Right ventricle myocardium inferior (tissue), 1 donor: ENCODE measurements at places on chromosomes 2 and 18. TPM values are rescaled to one million over a fixed set of nuclear protein-coding genes. Genes with fewer than 3 reads are reported as not detected.
A peak's percentile ranks its signal among the peaks of the same experiment; 100 is the strongest.

DNA sequence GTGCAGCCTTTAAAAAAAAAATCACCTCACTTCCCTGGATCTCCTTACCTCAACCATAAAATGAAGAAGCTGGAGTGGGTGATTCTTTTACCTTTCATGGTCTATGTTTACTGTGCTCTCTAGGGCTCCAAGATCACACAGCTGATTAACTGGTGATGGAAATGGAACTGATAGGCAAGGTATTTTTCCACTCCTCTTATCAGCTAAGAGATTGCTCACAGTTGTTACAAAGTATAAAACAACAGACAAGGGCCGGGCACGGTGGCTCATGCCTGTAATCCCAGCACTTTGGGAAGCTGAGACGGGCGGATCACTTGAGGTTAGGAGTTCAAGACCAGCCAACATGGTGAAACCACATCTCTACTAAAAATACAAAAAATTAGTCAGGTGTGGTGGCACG, 14.5 kb downstream of the RPS27A start:
- DNase-seq = no peak

GRCh38 chr2:240573516-240574385, 5.5 kb downstream of the RNPEPL1 start:
- DNase-seq = peak; percentile 51

DNA sequence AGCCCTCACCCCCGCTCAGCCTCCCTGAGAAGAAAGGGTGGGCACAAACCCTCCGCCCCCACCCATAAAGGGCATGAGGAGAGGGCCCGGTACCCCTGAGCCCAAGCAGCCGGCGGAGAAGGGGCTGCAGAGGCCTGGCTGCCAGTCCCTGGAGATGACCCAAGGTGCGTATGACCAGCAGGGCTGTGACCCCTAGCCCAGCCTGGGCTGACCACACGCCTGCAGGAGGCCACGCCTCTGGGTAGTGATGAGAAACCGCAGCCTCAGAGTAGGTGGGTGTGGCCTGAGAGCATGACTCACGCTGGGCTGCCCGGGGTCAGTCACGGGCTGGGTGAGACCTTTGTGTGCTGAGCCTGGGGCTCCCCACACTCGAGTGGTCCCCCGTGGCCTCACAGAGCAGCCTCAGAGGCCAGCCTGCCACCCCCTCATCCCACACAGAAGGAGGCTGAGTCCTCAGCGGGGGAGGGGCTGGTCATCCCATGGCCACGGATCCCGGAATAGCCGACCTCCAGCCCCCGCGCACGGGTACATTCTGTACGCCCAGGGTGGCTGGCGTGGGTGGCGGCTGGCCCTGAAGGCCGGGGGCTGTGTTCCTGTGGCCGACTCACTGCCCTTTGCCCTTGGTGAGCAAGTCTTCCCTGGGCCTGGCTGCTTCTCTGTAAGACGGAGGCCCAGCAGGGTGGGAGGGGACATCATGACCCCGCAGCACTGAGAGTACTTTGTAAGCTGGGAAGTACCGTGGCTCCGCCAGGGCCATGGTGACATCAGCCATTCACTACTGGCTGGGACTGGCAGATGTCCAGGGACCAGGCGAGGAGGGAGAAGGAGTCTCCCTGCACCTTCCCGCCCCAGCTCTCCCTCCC, 110.8 kb upstream of the OTOS start:
- peak; percentile 94 for DNase-seq

CHN1 gene
- total RNA-seq = 11.7 TPM

ARHGAP15 gene
- total RNA-seq = 4.2 TPM
